HFF-Myc (cell line): ENCODE measurements at places on chromosomes 13 and 19.

GRCh38 chr19:51779703-51780102 lies 15.3 kb upstream of the FPR3 start:
- no peak for DNase-seq

DNA sequence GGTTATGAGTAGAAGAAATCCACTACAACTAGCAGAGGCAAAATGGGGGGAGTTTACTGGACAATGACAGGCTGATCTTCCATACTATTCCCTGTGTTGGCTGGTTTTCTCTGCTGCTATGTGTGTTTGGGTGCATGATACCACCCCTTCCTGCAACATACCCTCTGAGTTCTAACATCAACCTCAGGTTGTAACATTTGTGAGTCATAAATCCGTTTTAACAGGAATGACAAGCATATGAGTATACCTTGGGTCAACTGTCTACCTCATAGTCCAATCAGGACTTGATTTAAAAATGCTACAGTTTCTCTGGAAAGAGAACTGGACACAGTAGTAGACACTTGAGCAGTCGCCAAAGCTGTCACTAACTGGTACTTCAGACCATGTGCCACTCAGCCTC lies 422.9 kb downstream of the KCTD12 start:
- no peak for DNase-seq

DNA sequence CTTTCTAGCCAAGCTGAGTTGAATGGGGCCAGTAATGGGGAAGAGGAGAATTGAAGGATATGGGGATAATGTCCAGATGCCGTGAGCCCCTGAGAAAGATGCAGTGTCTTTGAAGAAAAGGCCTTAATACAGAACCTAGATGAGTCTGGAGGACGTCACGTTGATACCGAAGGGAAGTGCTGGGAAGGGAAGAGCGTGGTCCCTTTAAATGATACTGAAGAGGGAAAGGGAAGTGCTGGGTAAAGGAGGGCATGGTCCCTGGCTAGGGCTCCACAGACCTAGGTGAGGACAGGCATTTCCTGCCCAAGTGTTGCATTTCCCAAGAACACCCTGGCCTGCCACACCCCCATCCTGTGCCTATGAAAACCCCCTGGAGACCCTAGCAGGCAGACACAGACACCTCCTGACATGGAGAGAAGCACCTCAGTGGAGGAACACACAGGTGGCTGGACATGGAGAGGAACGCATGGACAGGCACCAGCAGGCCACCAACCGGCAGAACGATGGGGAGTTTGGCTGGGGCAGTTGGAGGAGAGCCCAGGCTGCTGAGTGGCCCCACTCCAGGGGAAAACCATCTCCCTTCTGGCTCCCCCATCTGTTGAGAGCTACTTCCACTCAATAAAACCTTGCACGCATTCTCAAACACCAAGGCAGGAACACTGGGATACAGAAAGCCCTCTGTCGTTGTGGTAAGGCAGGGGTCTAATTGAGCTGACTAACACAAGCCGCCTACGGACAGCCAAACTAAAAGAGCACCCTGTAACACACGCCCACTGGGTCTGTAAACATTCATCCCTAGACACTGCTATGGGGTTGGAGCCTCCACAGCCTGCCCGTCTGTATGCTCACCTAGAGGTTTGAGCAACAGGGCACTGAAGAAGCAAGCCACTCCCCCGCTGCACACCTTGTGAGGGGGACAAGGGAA lies 34.9 kb upstream of the POMP start:
- no peak for DNase-seq

GRCh38 chr19:3096267-3096901 lies 2.2 kb downstream of the GNA11 start:
- DNase-seq: no peak

- no peak for DNase-seq
Observed at GRCh38 chr13:97240788-97241734, 18.9 kb downstream of the MBNL2 start.
